SHP77 (cell line): ENCODE measurements at places on chromosomes 4 and X.
A peak's percentile ranks its signal among the peaks of the same experiment; 100 is the strongest.

DNA sequence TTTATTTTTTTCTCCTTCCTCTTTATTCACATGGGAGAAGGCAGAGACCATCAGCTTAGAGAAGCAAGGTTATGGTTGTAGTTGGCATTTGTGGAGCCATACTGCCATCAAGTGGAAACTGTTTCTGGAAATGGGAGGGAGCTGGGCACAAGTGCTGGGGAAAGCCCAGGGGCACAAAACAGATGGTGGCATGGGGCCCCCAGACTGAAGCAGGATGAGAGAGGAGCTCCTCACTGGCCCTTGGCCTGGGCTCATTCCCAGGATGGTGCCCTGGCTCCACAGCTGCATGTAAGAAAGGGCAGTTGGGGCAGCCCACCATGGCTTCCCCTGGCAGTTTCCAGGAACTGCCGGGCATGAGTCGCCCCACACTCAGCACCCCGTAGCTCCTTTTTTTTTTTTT lies 59.2 kb downstream of the NBDY start:
- no peak for DNase-seq

- DNase-seq, result no peak
These were observed 116.6 kb downstream of the SH2D1A start for GRCh38 chrX:124462931-124463330.

GRCh38 chr4:116880625-116881024 lies 204.8 kb downstream of the TRAM1L1 start:
- no peak for DNase-seq

DNA sequence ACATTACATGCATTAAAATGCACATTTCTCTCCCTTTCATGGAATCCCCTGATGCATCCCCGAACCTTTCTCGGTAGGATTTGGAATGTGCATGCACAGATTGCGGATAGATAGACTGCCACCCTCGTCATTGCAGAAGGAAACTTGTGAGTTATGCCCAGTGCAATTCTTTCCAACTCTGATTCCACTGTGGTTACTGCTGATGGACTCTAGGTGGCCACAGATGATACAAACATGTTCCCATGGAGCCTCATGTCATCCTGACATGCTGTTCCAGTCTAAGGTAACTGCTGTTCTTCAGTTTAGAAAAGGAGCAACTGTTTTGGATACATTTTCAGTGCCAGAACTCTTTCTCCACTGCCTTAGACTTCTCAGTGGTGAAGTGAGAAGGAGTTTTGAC lies 9.1 kb upstream of the VCX3B start:
- no peak for DNase-seq

DNA sequence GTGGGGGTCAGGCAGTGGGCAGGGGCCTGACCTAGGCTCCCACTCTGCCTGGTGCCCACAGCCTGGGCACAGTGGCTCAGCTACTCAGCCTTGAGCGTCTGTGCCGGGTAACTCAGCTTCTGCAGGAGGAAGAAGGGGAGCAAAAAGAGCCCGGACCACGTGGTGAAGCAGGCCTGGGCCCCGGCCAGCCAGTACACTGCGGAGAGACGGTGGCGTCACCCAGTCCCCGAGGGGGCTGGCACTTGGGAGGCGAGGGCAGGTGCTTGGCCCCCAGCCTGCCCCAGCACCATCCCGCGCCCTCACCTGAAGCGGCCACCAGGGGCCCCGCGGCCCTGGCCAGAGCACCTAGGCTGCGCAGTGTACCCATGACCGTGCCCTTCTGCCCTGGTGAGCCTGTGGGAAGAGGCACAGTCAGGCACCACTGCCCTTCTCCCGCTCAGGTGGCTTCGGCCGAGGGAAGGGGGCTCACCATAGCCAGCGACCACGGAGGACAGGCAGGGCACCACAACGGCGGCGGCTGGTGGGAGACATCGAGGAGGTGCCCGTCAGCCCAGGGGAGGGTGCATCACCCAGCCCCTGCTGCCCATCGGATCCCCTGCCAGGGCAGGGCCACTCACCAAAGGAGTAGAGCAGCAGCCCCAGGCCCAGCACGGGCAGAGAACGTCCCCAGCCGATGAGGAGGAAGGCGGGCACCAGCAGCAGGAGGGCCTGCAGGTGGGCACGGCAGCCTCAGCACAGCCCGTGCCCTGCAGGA lies 32.3 kb downstream of the NOP14 start:
- DNase-seq, result no peak

- no peak for DNase-seq
These were observed 8.8 kb downstream of the WDR13 start for GRCh38 chrX:48606091-48606490.

DNA sequence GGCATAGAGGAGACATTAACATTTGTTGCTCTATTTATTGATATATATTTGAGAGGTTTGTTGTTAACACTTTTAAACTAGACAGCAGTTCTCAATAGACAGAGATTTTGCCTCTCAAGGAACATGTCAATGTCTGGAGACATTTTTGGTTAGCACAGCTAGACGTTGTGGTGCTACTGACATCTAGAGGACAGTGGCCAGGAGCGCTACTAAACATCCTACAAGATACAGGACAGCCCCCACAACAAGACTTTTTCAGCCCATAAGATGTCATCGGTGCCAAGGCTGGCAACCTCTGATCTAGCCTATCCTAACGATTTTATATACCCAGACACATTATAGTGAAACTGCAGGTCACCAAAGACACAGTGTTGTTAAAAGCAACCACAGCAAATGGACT lies 18.4 kb upstream of the CTSO start:
- DNase-seq, result no peak

- DNase-seq, result no peak
These were observed 58.6 kb upstream of the ADRA2C start for GRCh38 chr4:3707423-3708102.

- no peak for DNase-seq
These were observed 51.9 kb downstream of the PHKA2 start for GRCh38 chrX:18931972-18932371.

- DNase-seq, result no peak
These were observed 2.5 kb upstream of the USP9X start for GRCh38 chrX:41082783-41083182.

DNA sequence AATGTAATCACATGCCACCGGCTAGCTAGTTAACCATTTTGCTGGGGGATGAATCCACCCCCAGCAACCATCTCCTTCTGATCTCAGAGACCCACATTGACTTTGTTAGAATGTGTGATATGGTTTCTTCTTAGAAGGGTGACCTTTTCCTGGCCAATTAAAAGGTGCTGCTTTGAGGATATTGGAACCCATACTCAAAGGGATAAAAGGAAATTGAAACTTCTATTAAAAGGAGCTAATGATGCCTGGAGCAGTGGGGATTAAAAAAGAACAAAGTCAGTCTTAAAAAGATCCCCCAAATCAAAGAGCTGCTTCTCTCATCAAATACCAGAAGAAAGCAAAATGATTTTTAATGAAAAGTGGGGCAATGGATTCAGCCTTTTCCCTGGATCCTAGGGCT lies 214.1 kb downstream of the SHROOM3 start:
- DNase-seq, result no peak

- DNase-seq, result no peak
These were observed 51.7 kb downstream of the RPGR start for GRCh38 chrX:38275615-38276014.

- DNase-seq, result peak; percentile 3
These were observed at the start of gene GLRB for GRCh38 chr4:157075811-157076577. Gene GLRB (plus strand): TSS chr4:157076150. CDS start chr4:157078025, 1,875 bp downstream.

- DNase-seq, result no peak
These were observed 87.9 kb downstream of the WDFY3 start for GRCh38 chr4:84878546-84878945.

DNA sequence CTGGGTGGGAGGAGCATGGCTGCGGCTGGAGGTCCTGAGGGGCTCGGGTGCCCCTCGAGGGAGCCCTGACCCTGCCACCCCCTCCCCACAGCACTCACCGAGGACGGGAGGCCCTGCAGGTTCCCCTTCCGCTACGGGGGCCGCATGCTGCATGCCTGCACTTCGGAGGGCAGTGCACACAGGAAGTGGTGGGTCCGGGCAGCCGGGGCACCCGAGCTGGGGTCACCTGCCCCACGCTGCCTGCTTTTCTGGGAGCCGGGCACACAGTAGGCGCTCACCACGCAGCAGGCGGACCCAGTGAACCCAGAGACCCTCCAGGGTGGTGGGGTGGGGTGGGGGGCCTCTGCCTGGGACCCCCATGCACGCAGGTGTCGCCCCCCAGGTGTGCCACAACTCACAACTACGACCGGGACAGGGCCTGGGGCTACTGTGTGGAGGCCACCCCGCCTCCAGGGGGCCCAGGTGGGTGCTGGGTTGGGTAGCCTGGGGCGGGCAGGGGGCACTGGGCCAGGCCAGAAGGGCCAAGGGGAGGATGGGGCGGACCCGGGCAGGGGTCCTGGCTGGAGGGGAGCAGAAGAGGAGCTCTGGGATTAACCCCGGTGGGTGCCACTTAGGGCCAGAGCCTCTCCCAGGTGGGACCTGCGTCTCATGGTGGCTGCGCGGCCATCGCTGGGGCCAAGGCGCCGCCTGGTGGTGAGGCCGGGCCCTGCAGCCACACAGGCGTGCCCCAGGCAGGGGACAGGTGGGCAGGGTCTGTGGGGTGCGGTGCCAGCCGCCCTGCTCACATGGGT lies 1.4 kb downstream of the HGFAC start:
- DNase-seq, result no peak

- no peak for DNase-seq
These were observed 188.1 kb upstream of the WDFY3 start for GRCh38 chr4:85154591-85154990.

GRCh38 chrX:153474718-153475117 lies 4.3 kb upstream of the HAUS7 start:
- no peak for DNase-seq

DNA sequence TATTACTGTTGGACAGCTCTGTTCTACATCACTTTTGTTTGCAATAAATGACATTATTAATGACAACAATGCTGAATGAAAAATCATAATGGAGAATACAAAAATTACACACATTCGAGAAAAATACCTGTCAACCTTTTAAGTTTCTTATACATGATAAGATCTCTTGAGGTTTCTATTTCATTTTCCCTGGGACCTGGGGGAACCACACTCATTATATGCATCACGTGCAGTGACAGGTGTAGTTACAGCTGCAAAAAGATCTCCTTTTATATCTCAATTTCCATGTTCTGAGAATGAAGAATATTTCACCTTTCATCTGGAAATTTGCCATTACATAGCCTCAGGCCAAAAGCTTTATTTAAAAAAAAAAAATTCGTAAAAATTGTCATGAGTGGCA lies 1347.0 kb upstream of the AGA start:
- DNase-seq, result no peak

- no peak for DNase-seq
These were observed 254.6 kb upstream of the LDB2 start for GRCh38 chr4:17152941-17153540.

DNA sequence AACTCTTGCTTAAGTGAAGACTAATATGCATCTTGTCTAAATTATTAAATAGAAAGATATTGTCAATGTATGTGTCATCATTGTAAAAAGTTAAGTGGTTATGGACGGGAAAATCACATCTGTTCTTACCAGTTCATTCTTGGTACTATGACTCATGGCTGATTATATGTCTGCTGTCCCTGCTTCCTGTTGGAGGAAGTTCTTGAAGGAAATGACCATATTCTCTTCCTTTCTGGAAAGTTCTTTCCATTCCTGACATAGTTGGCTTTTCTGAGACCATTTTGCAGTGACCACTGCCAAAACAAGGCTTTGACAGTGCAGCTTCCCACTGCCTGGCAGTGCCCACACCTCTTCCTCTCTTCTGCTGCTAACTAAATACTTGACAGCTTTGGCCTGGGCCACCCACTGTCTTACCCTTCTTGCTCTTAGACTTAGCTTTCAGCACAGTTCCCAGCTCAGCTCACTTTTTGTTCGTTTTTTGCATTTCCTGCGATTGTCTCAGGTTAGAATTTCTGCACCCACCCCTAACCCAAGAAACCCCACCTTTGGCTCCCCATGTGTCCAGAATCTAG lies 13.2 kb upstream of the CLDN24 start:
- DNase-seq, result no peak

- DNase-seq, result no peak
These were observed 215.8 kb downstream of the PACRGL start for GRCh38 chr4:20916106-20916505.

GRCh38 chr4:2798399-2799223 lies 5.7 kb downstream of the SH3BP2 start:
- DNase-seq, result no peak

DNA sequence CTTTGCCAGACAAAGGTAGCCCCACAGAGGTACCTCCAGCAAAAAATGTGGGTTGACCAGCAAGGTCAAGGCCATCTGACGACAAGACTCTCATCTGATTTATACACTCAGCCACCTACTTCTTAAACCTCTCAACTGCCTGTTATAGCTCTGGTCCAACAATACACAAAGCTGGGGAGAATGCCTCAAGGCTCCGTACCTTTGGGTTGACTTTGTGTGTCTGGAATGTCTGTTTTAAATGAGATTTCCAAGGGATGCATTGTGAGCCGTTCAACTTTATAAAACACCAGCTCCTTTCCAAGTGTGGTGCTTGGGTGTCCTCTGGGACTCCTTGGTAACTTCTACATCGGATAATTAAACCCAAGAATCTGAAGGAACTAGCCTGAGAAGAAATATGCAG lies 167.0 kb upstream of the RPL34 start:
- no peak for DNase-seq

- no peak for DNase-seq
These were observed 19.2 kb downstream of the PPP3CA start for GRCh38 chr4:101328063-101328602.

GRCh38 chr4:184853436-184853835 lies 27.7 kb upstream of the ACSL1 start:
- no peak for DNase-seq

GRCh38 chr4:42344749-42345148 lies 52.5 kb upstream of the SHISA3 start:
- DNase-seq, result no peak

- no peak for DNase-seq
These were observed 3.1 kb upstream of the ZFX start for GRCh38 chrX:24146283-24146949.

GRCh38 chr4:28373601-28374000 lies 1513.0 kb downstream of the STIM2 start:
- DNase-seq, result no peak

DNA sequence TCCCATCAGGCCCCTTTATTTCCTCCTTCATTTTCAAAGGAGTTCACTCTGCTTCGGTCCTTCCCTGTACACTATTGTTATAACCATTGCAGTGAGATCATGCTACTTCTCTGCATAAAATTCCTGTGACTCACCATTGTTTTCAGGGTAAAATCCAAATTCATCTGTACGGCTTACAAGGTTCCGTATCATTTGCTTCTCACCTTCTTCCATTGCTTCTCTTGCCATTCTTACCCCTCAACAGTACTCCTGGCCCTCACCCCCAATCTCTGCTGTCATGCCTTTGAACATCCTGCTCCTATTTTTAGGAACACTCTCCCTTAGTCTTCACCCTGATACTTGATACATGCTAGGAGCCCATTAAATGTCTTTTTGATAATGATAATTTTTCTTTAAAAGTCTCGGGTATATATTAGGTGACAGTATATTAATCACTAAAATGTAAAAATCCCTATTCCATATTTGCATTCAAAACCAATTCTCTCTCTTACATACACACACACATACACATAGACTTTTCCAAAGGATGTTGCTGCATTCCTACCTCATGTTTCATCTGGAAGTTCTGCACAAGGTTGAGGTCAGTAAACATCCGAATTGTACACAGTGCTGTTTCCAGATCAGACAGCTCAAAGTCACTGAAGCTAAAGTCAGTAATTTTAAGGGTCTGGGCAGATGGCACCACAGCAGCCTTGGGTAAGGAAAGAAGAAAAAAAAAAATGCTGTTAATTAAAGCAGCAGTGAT lies 103.4 kb downstream of the PDE5A start:
- no peak for DNase-seq
